NCI-H774 (cell line): ENCODE measurements at places on chromosomes 11 and 22.

DNA sequence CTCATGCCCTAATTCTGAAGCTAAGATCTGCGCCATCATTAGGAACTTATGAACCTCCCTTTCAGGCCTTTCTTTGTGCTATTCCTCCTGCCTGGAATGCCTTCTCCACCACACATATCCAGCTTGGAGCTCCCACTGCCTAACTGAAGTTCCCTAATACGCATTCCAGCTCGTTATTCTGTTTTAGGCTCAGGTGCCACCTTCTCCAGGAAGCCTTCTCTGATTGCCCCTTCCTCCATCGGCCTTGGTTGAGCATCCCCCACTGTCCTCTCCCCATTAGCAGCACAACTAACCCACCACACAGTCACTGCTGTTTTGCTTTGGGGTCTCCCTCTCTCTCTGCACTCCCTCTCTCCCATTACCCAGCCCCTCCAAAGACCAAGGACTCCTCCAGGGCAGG lies 5.2 kb downstream of the CRYBB1 start:
- no peak for DNase-seq

- no peak for DNase-seq
These were observed 22.1 kb upstream of the TMPRSS13 start for GRCh38 chr11:117950993-117951961.

- no peak for DNase-seq
These were observed 54.6 kb downstream of the HIRA start for GRCh38 chr22:19376971-19377370.

- no peak for DNase-seq
These were observed 653 bp downstream of the IL18BP start for GRCh38 chr11:71999362-71999761.

- no peak for DNase-seq
These were observed 20.1 kb downstream of the C11orf58 start for GRCh38 chr11:16758382-16759024.

GRCh38 chr11:44708009-44708408 lies 18.8 kb upstream of the TSPAN18 start:
- DNase-seq = no peak

DNA sequence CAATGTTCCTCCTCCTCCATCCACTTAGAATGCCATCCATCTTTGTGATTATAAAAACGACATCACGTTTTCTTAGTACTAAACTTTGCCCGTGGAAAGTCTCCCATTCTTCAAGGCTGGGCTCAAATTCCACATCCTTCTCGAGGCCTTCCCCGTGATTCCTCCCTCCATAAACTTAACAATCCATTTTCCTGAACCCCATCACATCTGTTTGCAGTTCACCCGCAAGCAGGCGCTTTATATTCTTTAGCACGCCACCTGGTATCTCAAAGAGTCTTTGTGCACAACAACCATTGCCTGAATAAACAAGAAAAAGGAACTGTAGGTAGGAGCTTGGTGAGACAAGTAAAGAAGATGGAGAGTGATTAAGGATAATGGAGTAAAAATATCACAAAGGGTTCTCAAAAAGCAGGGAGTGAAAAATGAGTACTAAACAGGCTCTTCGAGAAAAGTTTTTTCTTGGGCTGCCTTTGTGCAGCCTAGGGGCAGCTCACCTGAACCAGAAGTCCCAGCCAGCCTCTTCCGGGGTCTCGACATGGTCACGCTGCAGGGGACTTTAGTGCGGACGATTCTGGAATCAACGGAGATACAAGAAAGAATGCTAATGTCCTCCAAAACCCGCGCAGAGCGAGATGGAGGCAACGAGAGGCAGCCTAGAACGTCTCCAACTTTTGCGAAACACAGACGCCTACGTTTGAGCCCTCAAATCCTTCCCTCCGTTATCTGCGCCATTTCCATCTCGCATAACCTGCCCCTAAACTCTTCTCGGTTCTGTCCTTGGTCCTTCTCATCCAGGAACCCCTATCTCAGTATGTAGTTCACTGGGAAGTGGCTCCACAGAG lies 585 bp downstream of the THYN1 start:
- DNase-seq = no peak
